Immature natural killer cell (primary cell): ENCODE measurements at places on chromosomes 16 and 17. TPM values are rescaled to one million over a fixed set of nuclear protein-coding genes. Genes with fewer than 3 reads are reported as not detected.

DNA sequence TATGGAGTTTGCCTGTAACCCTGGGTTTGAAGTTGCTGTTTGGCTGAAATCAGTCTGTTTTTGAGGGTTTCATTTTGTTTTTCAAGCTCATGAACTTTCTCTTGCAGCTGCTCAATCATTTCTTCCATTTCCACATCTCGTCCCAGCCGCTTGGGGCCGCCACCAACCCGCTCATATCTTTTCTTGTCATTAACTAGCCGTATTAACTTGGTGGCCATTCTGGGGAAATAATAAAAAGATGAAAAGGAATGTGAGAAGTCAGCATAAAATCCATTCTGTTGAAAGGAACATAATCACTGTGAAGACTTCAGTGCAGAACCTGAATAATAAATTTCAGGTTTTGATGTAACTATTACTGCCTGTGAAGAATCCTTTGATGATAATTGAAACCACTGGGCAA, 11.5 kb downstream of the RPGRIP1L start:
- no peaks in the 10 kb centered on the region for H3K4me1 ChIP-seq
- H3K27me3 ChIP-seq, result no peaks in the 10 kb centered on the region
- H3K4me3 ChIP-seq, result no peak overlapping the region
- no peak for DNase-seq

DNA sequence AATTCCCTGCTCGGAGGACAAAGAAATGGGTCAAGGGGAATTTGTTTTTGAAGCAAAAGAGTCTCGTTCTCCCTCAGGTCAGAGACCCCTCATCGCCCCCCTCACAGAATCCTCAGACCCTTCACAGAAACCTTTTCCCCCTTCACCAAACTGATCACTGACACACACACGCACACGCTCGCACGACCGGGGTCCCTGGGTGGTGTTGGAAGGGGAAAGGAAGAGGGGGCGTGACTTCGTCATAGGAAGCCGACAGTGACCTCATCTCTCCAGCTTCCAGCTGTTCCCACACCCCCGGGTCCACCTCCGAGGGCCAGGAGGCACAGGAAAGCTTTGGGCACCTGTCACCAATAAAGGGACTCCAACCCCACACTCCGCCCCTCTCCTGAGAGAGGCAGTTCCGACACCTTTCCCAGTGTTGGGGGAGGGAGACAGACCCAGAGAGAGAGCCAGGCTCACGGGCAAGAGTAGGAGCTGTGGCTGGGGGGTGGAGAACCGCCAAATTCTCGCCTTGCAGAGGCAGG, 1.2 kb downstream of the ASGR1 start:
- peak overlapping the region; percentile 58 for H3K4me3 ChIP-seq
- no peak for DNase-seq
- H3K27ac ChIP-seq, result no peak overlapping the region
- peaks cover 9% of the 10 kb centered on the region for H3K27me3 ChIP-seq

GRCh38 chr16:1763521-1764511, 7.5 kb downstream of the NME3 start:
- peaks cover 2% of the 10 kb centered on the region for H3K4me1 ChIP-seq
- H3K27me3 ChIP-seq, result peaks cover 1% of the 10 kb centered on the region
- no peak overlapping the region for H3K4me3 ChIP-seq
- no peak overlapping the region for H3K27ac ChIP-seq
- no peaks in the 10 kb centered on the region for H3K36me3 ChIP-seq

GRCh38 chr16:50718761-50719400, 23.0 kb upstream of the CYLD start:
- H3K4me3 ChIP-seq, result no peak overlapping the region
- peaks cover 45% of the 10 kb centered on the region for H3K4me1 ChIP-seq
- no peak for DNase-seq
- H3K27me3 ChIP-seq, result peaks cover 1% of the 10 kb centered on the region
- peaks cover 3% of the 10 kb centered on the region for H3K36me3 ChIP-seq

GRCh38 chr17:12911239-12911638, 106.6 kb downstream of the ELAC2 start:
- H3K4me3 ChIP-seq, result no peak overlapping the region
- H3K27me3 ChIP-seq, result peaks cover 1% of the 10 kb centered on the region
- H3K4me1 ChIP-seq, result no peaks in the 10 kb centered on the region

DNA sequence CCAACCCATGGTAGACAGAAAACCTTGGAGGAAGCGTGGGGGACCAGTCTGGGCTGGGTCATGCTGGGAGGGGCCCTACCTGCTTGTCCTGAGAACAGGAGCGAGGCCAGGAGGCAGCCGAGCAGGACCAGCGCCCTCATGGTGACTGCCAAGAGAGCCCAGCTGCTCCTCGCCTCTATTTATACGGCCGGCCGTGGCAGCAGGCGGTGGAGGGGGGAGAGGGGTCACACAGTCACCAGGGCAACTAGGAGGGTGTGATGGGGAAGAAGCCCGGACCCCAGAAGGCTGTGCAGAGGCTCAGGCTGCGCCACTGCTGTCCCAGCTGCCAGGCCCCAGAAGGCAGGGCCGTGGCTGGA, at the start of gene SRL:
Gene SRL, minus strand, starts transcription at position 153 of the 356 bp plus-strand sequence. Its CDS starts 13 bp downstream, at position 140.
- no peaks in the 10 kb centered on the region for H3K4me1 ChIP-seq
- no peak within 1 kb of the TSS for H3K27ac ChIP-seq

DNA sequence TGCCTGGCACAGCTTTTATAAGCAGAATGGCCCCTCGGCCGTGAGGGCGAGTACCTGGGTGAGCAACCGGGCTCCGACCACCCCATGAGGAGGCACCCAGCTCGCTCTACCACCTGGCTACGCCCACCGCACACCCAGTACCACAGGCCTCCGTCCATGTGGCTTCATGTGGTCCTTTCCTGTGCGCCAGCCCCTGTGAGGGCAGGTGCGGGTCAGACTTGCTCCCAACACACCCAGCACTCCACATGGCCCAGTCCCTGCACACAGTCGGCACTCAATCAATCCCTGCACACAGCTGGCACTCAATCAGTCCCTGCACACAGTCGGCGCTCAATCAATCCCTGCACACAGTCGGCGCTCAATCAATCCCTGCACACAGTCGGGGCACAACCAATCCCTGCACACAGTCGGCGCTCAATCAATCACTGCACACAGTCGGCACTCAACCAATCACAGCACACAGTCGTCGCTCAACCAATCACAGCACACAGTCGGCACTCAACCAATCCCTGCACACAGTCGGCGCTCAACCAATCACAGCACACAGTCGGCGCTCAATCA, 4.0 kb downstream of the C1QTNF8 start:
- no peaks in the 10 kb centered on the region for H3K27me3 ChIP-seq
- H3K4me3 ChIP-seq, result no peak overlapping the region
- DNase-seq, result no peak
- no peak overlapping the region for H3K27ac ChIP-seq
- H3K36me3 ChIP-seq, result no peaks in the 10 kb centered on the region
- H3K4me1 ChIP-seq, result no peaks in the 10 kb centered on the region

DNA sequence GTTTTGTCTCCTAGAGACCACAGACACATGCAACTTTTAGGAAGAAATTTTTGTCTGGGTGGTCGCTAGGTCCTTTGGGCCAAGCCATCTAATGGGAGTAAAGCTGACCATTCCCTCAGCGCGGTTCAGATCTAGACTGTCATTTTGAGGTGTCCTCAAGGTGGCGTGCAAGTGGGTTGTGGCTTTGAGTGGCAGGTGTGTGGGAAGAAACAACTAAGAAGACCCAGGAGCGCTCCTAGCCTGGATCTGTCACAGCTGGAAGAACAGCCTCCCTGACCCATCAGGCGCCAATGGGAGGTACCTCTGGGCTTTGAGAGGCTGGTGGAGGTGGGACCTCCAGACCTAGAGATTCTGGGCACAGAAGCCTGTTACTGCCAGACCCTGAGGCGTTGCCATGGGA, 645.1 kb downstream of the KCNJ18 start:
- H3K27ac ChIP-seq, result no peak overlapping the region
- DNase-seq, result no peak
- no peaks in the 10 kb centered on the region for H3K4me1 ChIP-seq
- H3K4me3 ChIP-seq, result no peak overlapping the region
- no peaks in the 10 kb centered on the region for H3K36me3 ChIP-seq
- no peaks in the 10 kb centered on the region for H3K27me3 ChIP-seq

GRCh38 chr17:9414471-9414870, 161.1 kb downstream of the STX8 start:
- peak; percentile 35 for DNase-seq
- peak overlapping the region; percentile 42 for H3K4me3 ChIP-seq
- H3K27ac ChIP-seq, result peak overlapping the region; percentile 41
- peaks cover 3% of the 10 kb centered on the region for H3K27me3 ChIP-seq
- peaks cover 26% of the 10 kb centered on the region for H3K4me1 ChIP-seq

- no peak overlapping the region for H3K27ac ChIP-seq
- DNase-seq, result no peak
- H3K27me3 ChIP-seq, result peaks cover 14% of the 10 kb centered on the region
- no peaks in the 10 kb centered on the region for H3K4me1 ChIP-seq
These were observed 260.6 kb downstream of the C16orf95 start for GRCh38 chr16:87056551-87056950.

GRCh38 chr16:24652209-24652712, 77.2 kb upstream of the TNRC6A start:
- DNase-seq, result no peak
- no peak overlapping the region for H3K4me3 ChIP-seq
- H3K27ac ChIP-seq, result no peak overlapping the region
- H3K36me3 ChIP-seq, result no peaks in the 10 kb centered on the region
- H3K4me1 ChIP-seq, result no peaks in the 10 kb centered on the region
- peaks cover 15% of the 10 kb centered on the region for H3K27me3 ChIP-seq

- no peak for DNase-seq
- H3K27me3 ChIP-seq, result peaks cover 1% of the 10 kb centered on the region
- H3K36me3 ChIP-seq, result no peaks in the 10 kb centered on the region
- no peak overlapping the region for H3K4me3 ChIP-seq
These were observed 123.8 kb downstream of the DNAH3 start for GRCh38 chr16:21026846-21027245.

DNA sequence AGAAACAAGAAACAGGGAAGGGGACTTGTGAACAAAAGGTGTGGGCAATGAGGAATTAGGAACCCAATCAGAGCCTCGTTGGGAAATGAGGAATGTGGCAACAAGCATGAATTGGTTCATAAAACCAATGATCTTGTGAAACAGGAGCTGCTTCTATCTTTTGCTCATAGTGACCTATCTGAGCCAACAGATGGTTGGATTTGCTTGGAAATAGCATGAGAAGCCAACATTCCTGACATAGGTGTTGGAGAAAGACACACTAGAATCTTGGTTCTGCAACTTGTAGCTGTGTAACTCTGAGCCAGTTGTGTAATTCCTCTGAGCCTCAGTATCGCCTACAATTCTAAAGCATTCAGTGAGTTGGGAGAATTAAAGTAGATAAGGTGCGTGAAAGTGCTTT, 251.9 kb upstream of the AXIN2 start:
- H3K27me3 ChIP-seq, result peaks cover 2% of the 10 kb centered on the region
- H3K27ac ChIP-seq, result no peak overlapping the region
- no peaks in the 10 kb centered on the region for H3K4me1 ChIP-seq

SLC52A1 gene
- polyA plus RNA-seq, result not detected

SLC16A13 gene
- 2.6 TPM for polyA plus RNA-seq

ADAD2 gene
- polyA plus RNA-seq, result not detected

CDYL2 gene
- not detected for polyA plus RNA-seq

NOL11 gene
- 11.0 TPM for polyA plus RNA-seq

NTN3 gene
- not detected for polyA plus RNA-seq

MT1M gene
- not detected for polyA plus RNA-seq
